ENCODE measurements at places on chromosomes 6 and 20. TPM values are rescaled to one million over a fixed set of nuclear protein-coding genes. Genes with fewer than 3 reads are reported as not detected.

GRCh38 chr6:147554281-147554680 lies 45.8 kb downstream of the SAMD5 start:
- no peak for DNase-seq

ZSWIM1 gene
- 17.1 TPM for total RNA-seq

- no peak for DNase-seq
These were observed 81.9 kb downstream of the SSR1 start for GRCh38 chr6:7230956-7231713.

BPIFB1 gene
- total RNA-seq: 1.8 TPM

BNIP5 gene
- total RNA-seq: 2.1 TPM

DNA sequence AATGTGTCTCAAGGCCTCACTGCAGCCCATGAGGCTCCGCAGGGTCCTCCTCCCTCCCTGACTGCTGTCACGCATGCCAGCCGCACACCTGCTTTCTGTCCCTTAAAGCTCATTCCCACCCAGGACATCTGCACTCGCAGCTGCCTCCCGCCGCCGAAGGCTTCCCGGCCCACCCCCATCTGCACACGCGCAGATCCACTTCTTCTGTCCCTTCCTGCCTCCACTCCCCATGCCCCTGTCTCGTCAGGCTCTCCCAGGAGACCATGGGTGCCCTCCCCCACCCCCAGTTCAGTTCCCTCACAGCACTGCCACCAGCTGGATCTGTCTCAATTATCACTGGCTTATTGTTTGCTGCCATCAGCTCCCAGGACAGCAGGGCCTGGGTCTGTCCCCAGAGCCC lies 63.0 kb downstream of the RIPOR3 start:
- no peak for DNase-seq
